ENCODE measurements at places on chromosomes 1 and 21.

- no peak for DNase-seq
Observed at GRCh38 chr1:83900524-83900923, 98.4 kb downstream of the TTLL7 start.

DNA sequence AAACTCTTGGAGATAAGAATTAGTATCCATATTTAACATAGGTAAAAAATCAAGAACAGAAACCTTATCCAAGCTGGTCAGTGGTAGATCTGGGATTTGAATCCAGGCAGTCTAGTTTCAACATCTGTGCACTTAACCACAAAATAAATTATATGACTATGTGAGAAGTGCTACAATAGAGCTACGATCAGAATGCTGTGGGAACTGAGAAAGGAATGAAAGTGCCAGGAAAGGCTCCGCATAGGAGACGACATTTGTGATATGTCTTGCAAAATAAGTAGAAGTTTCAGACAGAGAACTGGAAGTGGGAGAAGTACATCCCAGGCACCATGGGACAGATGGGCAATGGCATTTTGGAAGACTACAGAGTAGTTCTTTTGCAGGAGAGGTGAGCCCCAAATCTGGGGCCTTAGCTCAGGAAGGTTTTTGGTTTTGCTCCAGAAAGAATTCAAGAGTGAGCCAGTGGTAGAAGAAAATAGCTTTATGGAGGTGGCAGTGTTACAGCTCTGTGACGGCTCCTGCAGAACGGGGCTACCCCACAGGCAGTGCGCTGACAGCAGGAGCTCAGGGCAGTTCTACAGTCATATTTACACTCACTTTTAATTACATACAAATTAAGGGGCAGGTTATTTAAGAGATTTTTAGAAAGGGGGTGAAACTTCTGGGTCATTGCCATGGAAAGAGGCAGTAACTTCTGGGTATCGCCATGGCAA lies 25.5 kb upstream of the GJA5 start:
- DNase-seq: no peak

DNA sequence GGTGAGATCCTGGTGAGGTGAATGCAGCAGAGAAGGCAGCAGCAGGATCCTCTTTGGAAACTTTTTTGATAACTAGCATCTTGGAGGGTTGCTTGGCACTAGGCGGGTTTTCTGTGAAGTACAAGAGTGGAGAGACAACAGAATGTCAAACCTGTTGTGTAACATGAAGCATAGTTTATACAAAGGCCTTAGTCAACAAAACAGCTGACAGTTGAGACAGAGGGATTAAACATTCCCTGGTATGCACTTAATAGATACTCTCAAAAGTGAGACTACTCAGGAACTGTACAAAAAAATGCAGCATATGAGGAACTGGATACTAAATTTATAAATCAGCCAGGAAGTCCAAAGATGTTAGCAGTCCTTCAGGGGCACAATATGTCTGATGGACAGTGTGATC lies 16.4 kb upstream of the CCDC17 start:
- DNase-seq: no peak

GRCh38 chr1:78722947-78723346 lies 73.3 kb downstream of the IFI44 start:
- DNase-seq: no peak
